ENCODE measurements at places on chromosomes 5 and 9.
A peak's percentile ranks its signal among the peaks of the same experiment; 100 is the strongest.

- DNase-seq, result no peak
Observed at GRCh38 chr5:120368923-120369715, 95.0 kb upstream of the PRR16 start.

DNA sequence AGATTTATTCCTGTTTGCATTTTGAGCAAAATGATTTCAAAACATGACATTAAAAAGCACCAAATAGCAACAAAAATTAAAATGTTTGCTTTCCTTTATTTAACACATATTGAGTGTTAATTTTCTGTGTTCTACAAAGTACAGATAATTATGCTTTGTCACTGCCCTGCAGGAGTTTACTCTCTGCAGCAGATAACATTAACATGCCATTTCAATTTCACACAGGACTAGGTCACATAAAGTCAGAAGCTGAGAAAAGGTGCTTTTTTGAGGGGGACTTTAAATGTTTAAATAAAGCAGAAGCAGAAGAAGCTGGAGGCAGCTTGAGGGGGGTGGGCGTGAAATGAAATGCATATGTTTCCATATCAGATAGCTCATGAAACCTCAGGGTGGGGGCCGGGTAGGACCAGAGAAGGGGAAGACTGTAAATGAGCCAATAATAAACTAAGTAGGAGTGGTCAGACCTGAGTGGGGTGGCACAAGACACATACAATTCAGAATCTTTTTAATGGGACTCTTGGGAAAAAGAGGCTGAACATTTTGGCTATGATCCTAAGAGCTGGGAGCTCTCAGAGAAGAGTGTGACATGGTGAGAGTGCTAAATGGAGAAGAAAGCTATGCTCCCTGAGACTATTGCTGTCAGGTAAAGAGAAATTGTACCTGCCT, 387.5 kb downstream of the FAM170A start:
- no peak for DNase-seq

- no peak for DNase-seq
Observed at GRCh38 chr9:84583866-84584265, 85.7 kb upstream of the NTRK2 start.

DNA sequence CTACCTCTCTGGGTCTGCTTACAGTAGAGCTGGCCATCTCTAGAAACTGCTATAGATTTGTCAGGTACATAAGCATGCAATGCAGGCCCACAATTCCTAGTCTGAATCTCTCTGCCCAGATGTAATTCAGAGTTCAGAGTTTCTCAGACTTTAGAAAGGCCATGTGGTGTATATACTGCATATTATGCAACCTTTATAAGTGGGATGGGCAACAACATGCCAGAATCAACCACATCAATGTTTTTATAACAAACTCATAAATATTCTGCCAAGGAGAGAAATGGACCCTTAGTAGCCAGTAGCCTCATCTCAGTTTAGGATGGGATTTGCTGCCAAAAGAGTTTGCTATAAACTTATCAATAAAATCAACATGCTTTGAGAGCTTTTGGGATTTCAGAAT, 78.8 kb downstream of the SLC1A1 start:
- DNase-seq, result no peak

DNA sequence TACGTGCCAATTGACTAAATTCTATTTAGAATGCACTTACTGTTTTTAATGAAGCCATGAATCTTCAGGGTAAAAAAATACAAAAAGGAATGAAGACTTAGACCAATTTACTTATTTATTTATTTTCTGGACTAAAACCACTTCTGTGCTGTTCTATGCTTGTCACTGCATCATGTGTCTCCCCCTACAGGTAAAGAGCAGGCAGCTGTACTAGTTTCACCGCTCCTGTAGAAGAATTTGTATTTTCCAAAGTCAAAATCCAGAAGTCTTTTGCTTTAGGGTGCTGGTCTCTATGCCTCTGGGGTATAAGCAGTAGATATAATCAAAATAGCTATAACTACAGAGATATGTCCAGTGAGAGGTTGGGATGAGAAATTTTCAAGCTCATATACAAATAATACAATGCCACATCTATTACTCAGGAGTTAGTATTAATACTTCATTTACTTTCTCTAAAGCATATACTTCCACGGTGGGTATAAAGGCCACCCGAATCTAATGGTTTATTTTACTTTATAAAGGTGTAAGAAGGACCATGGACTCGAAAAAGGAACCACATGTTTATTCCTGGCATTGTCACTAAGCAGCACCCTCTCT, 591.5 kb downstream of the RAB3C start:
- DNase-seq, result peak; percentile 4

DNA sequence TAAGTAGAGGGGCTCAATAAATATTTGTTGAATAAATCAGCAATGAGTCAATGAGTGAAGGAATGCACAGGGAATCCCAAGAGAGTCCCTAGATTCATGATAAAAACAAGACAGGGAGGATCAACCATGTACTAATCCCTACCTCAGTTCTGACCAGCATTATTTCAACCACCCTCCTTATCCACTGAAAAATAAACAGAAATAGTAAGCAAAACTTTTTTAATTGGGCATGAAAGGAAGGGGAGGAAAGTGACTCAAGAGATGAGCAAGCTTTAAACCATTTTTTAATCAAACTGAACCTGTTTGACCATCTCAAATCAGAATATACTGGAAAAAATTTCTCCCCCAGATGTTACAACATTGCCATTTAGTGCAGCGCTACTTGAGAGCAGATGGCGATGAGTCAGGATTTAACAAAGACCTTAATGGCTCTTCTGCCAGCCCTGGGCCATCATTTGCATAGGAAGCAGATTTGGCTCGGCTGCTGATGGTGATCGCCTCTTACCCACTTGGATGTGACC, 194.8 kb upstream of the SLC30A5 start:
- DNase-seq, result no peak

- DNase-seq, result no peak
Observed at GRCh38 chr5:12245429-12245828, 341.2 kb upstream of the CTNND2 start.

- DNase-seq, result no peak
Observed at GRCh38 chr9:106697390-106697749, 165.6 kb upstream of the ZNF462 start.

DNA sequence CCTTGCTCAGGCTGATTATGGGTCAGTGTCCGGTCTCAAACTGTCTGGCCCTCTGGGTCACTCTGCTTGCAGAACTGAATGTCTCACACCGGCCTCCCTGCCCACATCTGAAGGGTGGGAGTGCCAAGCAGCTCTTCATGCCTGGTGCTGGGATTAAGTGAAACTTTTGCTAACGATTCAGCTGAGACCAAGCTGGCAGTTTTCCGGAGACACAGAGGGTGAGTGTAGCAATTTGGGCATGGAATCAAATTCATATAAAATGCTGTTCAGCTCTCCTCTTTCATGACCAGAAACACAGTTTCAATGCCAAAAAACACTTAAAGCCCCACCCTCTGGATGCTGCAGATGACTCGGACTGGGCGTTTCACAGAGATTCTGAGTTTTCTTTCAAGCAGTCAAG, 207.5 kb downstream of the NXNL2 start:
- no peak for DNase-seq

DNA sequence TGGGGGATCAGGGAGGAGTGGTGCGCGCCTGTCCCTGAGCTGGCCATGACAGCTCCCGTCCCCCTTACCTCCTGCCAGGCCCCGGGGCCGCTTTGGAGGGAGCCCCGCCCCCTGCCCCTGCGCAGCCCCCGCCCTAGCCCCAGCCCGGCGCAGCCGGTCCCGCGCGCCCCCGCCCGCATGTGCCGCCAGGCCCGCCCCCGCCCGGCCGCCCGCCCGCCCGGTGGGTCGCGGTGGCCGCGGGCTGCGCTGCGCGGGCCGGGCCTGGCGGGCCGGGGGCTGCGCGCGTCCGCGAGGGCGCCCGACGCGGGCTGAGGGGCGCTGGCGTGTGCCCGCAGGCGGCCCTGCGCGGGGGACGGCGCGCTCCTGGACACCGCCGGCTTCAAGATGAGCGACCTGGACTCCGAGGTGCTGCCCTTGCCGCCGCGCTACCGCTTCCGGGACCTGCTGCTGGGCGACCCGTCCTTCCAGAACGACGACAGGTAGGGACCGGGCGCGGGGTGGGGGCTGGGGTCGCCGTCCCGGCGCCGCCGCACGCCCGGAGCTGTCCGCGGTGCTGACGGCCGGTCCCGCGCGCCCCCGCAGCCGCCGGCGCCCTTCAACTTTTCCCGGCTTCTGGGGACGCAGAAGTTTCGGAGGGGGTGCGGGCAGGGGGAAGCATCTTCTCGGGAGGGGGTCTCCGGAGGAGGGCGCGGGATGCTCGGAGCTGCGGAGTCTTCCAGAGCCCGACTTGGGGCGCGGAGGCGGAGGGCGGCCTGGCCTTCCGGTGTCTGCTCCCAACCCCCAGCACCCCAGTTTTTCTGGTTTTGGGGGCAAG, 12.5 kb downstream of the KCNT1 start:
- no peak for DNase-seq

DNA sequence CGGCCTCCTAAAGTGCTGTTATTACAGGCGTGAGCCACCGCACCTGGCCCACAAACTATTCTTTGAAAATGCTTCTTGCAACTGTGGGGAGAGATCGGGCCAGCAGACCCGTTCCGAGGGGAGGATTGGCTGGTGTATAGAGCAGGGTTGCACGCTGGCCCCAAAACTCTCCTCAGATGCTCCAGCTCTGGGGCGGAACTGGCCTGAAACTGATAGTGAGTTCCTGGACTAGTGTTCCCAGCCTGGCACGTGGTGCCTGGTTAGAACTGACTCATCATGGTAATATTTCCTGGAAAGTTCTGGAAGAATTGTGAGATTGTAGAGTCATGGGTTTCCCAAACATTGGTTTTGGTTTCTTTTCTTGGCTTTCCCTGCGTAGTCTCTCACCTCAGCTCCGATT, 120.5 kb downstream of the FBXL7 start:
- no peak for DNase-seq

DNA sequence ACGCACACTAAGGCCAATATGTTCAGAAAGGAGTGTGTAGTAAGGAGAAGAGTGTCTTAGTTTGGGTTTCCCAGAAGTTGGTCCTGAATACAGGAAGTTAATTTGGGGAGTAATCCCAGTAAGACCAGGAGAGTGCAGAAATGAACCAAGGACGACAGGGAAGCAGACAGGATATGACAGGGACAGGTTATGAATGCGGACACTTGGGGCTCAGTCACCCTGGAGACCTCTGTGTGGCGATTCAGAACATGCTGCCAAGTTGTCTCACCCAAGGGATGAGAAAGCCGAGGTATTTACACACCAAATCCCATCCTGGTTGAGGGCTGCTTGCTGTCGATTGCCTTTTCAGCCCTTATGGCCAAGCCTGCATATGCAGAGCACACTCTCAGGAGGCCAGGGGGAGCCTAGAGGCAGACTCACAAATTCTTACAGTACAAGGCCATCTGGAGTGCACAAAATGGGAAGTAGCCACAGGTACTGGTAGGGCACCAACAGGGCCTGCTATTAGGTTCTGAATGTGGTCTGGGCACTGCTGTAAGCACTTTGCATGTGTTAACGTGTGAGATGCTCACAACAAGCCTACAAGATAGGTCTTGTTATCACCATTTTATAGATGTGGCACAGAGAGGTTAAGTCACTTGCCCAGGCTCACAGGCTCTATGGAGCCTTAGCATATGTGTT, 233.1 kb upstream of the ANKRD55 start:
- no peak for DNase-seq

- no peak for DNase-seq
Observed at GRCh38 chr5:54165687-54166086, 144.7 kb downstream of the ARL15 start.

GRCh38 chr9:32969270-32969669, 32.2 kb downstream of the APTX start:
- DNase-seq, result no peak

GRCh38 chr5:52915176-52915875, 73.8 kb upstream of the ITGA2 start:
- DNase-seq, result peak; percentile 25

- no peak for DNase-seq
Observed at GRCh38 chr9:70407081-70407503, 7.4 kb downstream of the KLF9 start.

DNA sequence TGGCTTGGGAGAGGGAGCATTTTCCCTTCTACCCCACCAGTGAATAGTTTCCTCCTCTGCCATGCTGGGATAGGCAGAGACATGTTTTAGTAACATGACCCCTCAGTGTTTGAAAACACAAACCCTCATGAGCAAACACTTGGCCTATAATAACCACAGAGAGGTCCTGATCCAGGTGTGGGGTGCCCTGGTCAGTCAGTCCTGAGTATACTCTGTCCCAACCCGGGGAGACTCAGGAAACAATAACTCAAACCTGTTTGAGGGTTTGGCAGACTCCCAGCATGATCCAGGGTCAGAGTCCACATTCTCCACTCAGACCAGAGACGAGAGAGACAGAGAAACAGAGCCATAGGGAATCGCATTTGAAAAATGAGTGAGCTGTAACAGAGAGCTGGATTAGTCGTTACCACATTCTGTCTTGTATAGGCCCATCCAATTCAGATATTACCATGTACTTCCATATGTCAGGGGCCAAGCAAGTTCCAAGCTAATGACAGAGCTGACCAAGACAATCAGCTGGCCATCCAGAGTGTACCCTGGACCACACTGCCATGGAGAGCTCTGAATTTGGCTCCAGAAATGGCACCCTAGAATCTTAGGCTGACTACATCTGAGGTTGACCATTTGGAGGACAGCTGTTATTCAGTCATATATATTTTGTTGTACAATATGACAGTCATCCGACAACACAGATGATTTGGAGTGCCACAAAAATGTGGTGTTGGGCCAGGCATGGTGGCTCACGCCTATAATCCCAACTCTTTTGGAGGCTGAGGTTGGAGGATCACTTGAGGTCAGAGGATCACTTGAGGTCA, 4.2 kb upstream of the CA9 start:
- DNase-seq, result no peak

DNA sequence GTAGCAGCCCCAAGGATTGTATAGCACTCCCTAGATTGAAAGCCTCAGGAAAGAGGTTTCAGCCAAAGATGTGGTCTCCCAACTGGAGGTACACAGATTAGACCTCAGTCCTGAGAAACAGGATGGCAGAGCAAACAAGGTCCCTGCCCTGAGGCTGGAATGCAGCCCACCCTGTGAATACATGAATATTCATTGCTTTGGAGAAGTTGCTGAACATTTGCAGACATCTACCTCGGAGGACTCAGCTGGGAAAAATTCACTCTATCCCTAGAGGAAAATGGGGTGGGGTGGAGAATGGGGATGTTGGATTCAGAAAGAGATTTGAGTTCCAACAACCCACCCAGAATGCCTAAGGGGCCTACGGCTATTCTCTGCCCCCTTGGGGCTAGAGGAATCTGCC, 129.4 kb downstream of the SLIT3 start:
- no peak for DNase-seq

- no peak for DNase-seq
Observed at GRCh38 chr5:72266862-72267261, 53.2 kb downstream of the MRPS27 start.

GRCh38 chr5:65034813-65035209, 266.1 kb downstream of the CWC27 start:
- no peak for DNase-seq

- DNase-seq, result no peak
Observed at GRCh38 chr5:56951126-56951945, 587 bp downstream of the MIER3 start.

- DNase-seq, result no peak
Observed at GRCh38 chr5:1502046-1502736, 21.6 kb downstream of the LPCAT1 start.
